ENCODE measurements at places on chromosomes 6 and 20. TPM values are rescaled to one million over a fixed set of nuclear protein-coding genes. Genes with fewer than 3 reads are reported as not detected.

- no peak overlapping the region for H3K4me3 ChIP-seq
- DNase-seq = no peak
- no peaks in the 10 kb centered on the region for H3K27me3 ChIP-seq
- no peaks in the 10 kb centered on the region for H3K36me3 ChIP-seq
Measured at GRCh38 chr6:23280437-23280836, 711.1 kb downstream of the HDGFL1 start.

Gene MEP1A
- not detected for total RNA-seq

Gene GABRR1
- not detected for total RNA-seq

Gene RBM24
- total RNA-seq = not detected

Gene EBF4
- total RNA-seq = 12.3 TPM

- H3K4me3 ChIP-seq = no peak overlapping the region
- no peak for DNase-seq
- H3K27me3 ChIP-seq = peaks cover 44% of the 10 kb centered on the region
- H3K4me1 ChIP-seq = peaks cover 6% of the 10 kb centered on the region
Measured at GRCh38 chr6:89120371-89120770, 2.5 kb upstream of the SRSF12 start.

DNA sequence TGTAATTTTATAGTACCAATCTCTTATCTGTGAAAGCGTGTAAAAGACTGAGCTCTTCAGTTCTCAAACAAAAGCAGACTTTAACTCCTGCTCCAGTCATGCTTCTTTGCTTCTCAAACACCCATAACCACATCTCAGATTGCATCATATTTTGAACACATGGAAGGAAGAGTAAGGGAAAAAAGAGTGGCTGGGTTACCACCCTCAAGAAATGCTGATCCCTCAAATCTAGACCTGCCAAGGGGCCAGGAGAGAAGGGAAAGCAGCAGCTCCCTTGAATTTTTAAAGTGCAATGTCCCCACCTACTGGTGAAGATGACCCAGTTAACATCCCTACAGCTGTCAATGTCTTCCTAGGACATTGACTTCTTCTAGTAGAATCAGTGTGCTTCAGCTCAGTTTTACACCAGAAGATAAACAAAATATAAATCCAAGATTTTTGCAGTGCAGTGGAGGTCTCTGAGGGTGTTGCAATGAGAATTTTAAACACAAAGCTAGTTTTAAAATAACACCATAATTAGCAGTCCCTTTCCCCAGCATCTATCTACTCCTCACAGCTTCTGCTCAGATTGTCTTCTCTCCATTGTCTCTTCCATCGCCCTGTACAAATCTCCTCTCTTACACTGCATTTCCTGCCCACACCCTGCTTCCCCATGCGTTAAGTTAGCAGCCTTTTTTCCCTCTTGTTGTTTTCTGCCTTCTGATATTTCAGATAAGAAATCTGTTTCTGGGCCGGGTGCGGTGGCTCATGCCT, 22.6 kb upstream of the HLA-DQB2 start:
- H3K27me3 ChIP-seq = peaks cover 56% of the 10 kb centered on the region
- no peaks in the 10 kb centered on the region for H3K36me3 ChIP-seq
- peak; percentile 25 for DNase-seq
- no peak overlapping the region for H3K27ac ChIP-seq
- H3K4me3 ChIP-seq = no peak overlapping the region

GRCh38 chr6:139510040-139510790, 135.8 kb upstream of the CITED2 start:
- DNase-seq = no peak
- peaks cover 5% of the 10 kb centered on the region for H3K27me3 ChIP-seq
- H3K4me3 ChIP-seq = no peak overlapping the region
- H3K27ac ChIP-seq = no peak overlapping the region

Gene NRSN1
- not detected for total RNA-seq

DNA sequence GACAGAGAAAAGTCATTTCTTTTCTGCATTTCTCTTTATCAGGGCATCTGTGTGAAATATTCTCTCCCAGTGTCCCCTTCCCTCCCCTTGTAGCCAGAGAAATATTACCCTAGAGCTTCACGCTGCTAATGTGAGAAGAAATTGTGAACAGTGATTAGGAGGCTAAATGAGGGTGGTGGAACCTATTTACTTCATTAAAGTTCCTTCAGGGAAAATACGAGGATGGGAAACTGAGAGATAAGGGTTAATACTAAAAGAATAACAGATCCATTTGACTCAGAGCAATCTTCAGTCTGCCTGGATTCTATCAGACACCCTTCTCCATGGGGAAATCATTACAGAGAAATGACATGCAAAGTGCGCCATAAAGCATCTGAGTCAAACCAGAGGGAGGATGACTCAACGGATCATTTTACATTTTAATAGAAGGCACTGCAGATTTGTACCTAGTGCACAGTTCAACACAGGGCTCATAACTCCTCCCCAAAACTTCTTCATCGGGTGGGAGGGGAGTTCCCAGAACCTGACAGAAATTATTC, 131.3 kb downstream of the GJA10 start:
- peak overlapping the region; percentile 69 for H3K4me3 ChIP-seq
- no peaks in the 10 kb centered on the region for H3K27me3 ChIP-seq
- no peak for DNase-seq

Gene PKIB
- not detected for total RNA-seq

GRCh38 chr20:32875673-32876072, 16.9 kb downstream of the EFCAB8 start:
- DNase-seq = no peak
- no peaks in the 10 kb centered on the region for H3K36me3 ChIP-seq
- H3K4me1 ChIP-seq = no peaks in the 10 kb centered on the region
- H3K27me3 ChIP-seq = no peaks in the 10 kb centered on the region
- H3K4me3 ChIP-seq = no peak overlapping the region
- no peak overlapping the region for H3K27ac ChIP-seq

GRCh38 chr20:1434571-1435336, 31.9 kb downstream of the NSFL1C start:
- peaks cover 34% of the 10 kb centered on the region for H3K27me3 ChIP-seq
- peaks cover 11% of the 10 kb centered on the region for H3K36me3 ChIP-seq
- peak overlapping the region; percentile 73 for H3K27ac ChIP-seq
- peak overlapping the region; percentile 37 for H3K4me3 ChIP-seq

Gene FBXO30
- total RNA-seq = 8.8 TPM

DNA sequence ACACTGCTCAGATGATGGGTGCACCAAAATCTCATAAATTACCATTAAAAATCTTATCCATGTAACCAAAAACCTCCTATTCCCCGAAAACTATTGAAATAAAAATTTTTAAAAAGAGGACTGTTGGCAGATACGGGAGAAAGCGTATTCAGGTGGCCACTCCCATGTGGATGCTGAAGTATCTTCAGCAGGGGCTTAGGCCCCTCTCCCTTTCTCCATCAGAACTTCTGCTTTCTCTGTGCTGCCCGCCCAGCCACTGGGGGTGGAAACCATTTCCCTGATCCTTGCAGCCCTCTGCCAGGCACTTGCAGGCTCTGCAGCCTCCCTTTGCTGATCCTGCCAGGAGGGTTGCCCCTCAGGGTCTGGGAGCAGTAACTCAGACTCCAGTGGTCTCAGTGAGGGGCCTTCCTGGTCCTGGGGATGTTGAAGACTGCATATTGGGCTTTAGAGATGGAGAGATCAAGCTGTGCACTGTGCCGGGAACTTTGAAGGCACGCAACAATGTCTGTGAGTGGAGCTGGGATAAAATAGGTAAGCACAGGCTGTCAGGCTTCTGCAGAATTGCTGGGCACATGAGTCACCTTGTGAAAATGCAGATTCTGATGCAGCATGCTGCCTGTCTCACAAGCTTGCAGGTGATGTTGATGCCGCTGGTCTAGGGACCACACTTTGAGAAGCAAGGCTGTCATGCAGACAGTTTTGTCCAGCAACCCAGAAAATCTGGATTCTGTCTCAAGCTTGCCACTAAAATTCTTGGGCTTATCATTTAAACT, 59.6 kb downstream of the SLC24A3 start:
- no peaks in the 10 kb centered on the region for H3K4me1 ChIP-seq
- no peaks in the 10 kb centered on the region for H3K36me3 ChIP-seq
- no peaks in the 10 kb centered on the region for H3K27me3 ChIP-seq

Gene EFCAB8
- total RNA-seq = 0.39 TPM

Gene ERVFRD-1
- total RNA-seq = not detected

DNA sequence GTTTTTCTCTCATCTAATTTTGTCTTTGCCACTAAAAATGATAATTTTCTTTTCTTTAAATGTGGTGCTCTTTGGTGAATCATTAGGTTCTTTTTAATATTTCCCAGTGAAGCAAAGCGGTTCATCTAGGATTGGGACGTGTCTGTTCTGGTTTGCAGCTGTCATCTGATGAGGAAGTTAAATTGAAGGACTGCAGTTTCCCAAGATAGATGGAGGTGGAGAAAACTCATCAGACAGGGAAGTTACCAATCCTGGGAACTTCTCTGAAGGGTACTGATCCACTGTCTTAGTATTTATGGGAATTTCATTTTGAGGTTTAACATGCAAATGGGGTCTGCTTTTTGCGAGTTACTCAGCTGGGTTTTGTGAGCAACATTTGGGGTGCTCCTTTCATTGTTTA, 2.4 kb upstream of the AARS2 start:
- H3K4me1 ChIP-seq = peaks cover 18% of the 10 kb centered on the region
- H3K36me3 ChIP-seq = no peaks in the 10 kb centered on the region
- H3K27me3 ChIP-seq = peaks cover 23% of the 10 kb centered on the region
- DNase-seq = no peak

DNA sequence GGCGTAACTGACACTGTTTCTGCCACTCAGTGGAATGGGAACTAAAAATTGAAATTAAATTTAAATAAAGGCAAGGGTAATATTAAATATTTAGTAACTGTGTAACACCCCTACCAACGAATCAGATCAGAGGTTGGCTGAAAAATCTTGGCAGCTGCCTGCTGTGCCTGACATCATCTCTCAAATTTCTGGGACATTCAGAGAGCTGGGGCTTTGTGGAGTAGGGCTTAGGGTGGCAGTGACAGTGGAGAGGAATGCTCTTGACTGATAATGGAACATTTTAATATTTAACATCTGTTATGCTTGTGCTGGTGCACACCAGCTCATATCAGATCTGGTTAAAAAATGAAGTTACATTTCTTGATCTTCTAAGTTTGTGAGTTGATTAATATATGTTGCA, 62.2 kb downstream of the RFPL4B start:
- DNase-seq = no peak
- no peak overlapping the region for H3K27ac ChIP-seq
- no peak overlapping the region for H3K4me3 ChIP-seq

Gene HNF4A
- not detected for total RNA-seq

Gene NFATC2
- 86.4 TPM for total RNA-seq

Gene NR2E1
- total RNA-seq = not detected

GRCh38 chr6:47792216-47792733, 10.4 kb downstream of the OPN5 start:
- DNase-seq = no peak
- peaks cover 6% of the 10 kb centered on the region for H3K4me1 ChIP-seq
- H3K27me3 ChIP-seq = peaks cover 19% of the 10 kb centered on the region
- H3K27ac ChIP-seq = no peak overlapping the region
- no peaks in the 10 kb centered on the region for H3K36me3 ChIP-seq
- no peak overlapping the region for H3K4me3 ChIP-seq

DNA sequence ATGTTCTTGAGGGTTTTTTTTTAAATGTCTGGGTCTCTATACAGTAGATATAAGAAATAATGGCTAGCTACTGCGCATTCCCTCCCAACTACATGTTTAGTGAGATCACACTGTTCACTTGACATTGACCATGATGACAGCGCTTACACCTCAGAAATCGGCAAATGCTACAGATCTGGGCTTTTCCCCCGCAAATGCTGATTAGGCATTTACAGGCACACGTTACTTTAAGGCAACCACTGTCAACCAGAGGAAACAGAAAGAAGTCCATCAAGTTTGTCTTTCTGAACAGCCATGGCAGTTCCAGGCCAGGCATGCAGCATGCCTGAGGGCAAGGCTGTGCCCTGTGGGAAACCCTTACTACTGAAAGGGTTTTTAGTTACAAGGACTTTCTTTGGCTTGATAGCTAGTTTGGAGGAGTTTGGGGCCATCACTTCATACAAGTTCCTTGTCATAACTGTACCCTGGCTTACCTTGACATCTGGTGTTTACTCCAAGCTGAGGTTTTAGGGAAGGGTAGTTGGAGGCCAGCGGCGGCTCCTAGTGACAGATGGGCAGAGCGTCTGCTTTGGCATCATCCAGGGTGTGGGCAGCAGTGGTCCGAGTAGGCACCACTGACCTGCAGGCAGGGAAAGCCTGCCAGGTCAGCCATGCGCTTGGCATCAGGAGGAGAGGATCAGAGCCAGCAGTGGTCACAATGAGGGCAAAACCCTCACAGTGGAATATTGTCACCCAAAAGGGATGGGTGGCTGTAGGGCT, 43.0 kb downstream of the CFAP61 start:
- H3K27me3 ChIP-seq = peaks cover 11% of the 10 kb centered on the region
- H3K4me3 ChIP-seq = no peak overlapping the region
- no peak for DNase-seq
- no peaks in the 10 kb centered on the region for H3K4me1 ChIP-seq
- H3K27ac ChIP-seq = no peak overlapping the region

All from activated T-helper 1 cell treated with anti-CD3 and anti-CD28 coated beads, Interleukin-12 subunit alpha, Interleukin-12 subunit beta, Interleukin-2, Interleukin-4 antibody, amounts not matched to agents 30 ng/mL and 10 ng/mL and 1 ng/mL, durations not matched to agents 14 hours and 24 hours and 36 hours (primary cell).